ENCODE measurements at places on chromosomes 5 and 9. TPM values are rescaled to one million over a fixed set of nuclear protein-coding genes. Genes with fewer than 3 reads are reported as not detected.

LTC4S gene
- 0.88 TPM for polyA plus RNA-seq

DNA sequence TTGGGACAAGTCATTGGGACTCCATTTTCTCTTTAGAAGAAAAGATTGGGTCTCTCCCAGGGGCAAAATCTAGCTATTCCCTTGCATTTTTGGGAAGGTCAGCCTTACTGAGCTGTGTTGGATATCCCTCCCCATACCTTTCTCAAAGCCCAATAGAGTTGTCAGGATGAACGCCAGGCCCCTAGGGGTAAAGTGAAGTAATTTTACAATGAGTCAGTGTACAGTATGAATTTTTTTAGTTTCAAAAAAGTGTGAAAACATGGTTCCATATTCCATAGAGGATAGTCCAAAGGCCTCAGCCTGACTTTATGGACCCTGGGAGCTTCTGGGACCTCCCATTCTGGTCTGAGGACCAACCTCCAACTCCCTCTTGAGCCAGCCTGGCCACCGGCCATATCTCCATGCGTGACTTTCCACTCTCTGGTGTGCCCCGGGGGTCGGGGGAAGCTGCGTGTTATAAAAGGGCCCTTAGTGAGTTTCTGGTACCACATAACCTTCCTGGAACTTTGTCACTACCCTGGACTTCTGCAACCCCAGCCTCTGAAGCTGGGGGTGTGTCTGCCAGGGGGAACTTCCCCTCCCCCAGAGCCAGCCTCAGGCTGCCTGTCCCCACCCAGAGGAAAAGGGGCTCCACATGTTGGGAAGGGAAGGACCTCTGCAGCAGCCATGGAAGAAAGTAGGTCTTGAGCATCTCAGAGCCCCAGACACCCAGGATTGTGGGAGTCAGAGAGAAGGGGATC, 52.4 kb upstream of the SYNPO start:
- DNase-seq: no peak

DNA sequence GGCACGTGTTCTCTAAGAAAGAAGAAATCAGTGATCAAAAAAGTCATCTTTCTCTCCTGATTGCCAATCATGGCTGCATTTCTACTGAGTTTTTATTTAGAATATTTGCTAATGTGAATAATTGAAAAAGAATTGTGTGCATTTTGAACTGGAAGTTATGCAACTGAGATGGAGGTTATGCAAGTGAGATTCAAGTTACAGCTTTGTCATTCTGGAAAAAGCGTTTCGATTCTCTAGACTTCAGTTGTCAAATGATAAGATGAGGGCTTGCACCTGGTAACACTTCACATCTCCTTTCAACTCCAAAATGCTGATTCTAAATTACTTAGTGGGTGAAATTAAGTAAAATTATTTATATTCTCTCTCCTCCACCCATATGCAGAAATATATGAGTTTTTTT, 36.4 kb downstream of the C6 start:
- DNase-seq: no peak

DNA sequence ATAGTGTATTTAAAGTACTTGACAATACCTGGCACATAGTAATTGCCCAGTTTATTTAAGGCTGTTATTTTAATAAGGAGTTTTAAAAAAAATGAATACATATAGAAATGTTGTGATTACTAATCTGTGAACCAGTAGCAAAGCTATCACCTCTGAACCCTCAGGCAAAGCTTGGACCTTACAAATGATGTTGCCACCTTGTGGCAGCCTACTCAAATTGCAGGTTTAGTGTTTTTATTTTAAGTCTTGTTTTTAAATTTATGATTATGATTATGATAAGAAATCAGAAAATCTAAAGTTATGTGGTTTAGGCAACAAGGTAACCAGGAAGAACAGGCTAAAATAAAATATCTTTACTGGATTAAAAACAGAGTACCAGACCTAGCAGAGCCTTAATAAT, 35.8 kb downstream of the PPARGC1B start:
- no peak for DNase-seq

DNA sequence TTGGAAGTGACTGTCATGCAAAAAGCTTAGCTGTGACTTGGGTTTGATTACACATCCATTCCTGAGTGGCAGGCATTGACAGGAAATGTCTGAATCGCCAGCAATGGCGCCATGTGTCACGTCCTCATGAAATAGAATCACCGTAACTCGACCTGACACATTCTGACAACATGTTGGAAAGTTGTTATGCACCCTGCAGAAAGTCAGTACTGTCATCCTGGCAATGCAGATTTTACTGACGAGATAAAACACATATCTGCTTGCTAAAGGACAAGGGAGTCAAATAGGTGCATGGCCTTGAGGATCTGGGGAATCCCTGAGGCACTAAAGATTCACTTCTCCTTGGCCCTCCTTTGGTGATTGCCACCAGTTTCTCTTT, 344.2 kb downstream of the SPATA31D1 start:
- DNase-seq: no peak

DNA sequence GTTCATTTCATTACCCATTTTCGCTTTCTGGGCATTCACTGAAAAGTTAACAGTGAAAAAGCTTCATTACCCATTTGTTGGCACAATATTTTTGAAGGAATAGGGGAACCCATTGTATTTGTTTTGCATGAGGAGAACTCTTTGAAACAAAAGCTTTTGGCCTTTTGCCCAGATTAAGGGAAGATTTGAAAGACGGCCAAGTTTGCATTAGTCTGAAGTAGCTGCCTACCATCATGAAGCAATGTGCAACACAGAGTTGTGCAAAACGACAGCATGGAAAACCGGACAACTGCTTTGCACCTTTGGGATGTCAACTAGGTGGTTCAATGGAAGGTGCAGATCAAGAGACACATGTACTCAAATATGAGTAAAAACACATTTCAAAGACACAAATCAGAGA, 84.9 kb downstream of the TRPM3 start:
- no peak for DNase-seq

DNA sequence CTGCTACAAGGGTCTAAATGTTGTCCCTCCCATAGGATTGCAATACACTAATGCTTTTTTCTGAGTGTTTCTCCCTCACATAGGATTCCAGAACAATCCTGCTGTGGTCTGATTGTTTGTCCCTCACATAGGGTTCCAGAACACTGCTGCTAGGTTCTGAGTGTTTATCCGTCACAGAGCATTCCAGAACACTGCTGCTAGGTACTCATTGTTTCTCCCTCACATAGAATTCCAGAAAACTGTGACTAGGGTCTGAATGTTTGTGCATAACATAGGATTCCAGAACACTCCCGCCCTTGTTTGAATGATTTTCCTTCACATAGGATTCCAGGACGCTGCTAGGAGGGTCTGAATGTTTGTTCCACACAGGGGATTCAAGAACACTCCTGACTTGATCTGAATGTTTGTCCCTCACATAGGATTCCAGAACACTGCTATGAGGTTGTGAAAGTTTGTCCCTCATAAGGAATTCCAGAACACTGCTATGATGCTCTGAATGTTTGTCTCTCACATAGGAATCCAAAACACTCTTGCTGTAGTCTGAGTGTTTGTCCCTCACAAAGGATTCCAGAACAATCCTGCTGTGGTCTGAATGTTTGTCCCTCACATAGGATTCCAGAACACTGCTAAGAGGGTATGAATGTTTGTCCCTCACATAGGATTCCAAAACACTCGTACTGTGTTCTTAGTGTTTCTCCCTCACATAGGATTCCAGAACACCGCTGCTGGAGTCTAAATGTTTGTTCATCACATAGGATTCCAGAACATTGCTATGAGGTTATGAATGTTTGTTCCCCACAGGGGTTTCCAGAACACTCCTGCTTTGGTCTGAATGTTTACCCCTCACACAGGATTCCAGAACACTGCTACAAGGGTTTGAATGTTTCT, 213.5 kb downstream of the FOXD4L6 start:
- DNase-seq: no peak

Measured in BJ (cell line).